Stimulated activated naive CD4-positive, alpha-beta T cell treated with Interleukin-2 at 50 U/mL for 16 hours (primary cell): ENCODE measurements at places on chromosomes 1 and 21.

DNA sequence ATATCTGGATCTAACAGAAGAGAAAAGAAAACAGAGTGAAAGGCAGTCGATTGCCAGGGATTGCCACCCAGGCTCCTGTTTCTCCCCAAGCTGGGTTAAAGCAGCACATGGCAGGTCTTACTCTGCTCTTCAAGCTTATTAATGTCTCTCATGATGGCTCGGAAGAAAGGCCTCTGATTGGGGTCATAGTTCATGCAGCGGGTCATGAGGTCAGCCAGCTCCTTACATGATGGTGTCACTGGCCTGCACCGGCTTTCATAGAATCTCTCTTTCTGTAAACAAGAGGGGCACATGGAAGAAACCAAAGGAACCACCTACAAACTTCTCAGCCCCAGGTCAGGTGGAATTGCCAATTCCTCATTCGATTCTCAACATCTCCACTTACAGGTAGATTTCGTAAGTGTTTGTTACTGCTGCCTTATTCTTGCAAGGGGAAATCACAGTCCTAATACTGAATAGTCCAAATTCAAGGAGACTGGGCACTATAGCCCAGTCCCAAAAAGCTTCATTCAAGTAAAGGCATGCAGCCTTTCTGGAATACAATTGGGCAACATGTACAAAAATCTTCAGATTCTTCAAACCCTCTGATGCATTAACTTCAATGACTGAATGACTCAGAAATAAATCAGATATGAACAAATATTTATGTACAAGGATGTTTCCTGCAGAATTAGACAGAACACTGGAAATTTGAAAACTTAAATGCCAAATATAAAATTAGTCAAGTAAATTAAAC lies 96.6 kb downstream of the RAVER2 start:
- DNase-seq, result no peak

DNA sequence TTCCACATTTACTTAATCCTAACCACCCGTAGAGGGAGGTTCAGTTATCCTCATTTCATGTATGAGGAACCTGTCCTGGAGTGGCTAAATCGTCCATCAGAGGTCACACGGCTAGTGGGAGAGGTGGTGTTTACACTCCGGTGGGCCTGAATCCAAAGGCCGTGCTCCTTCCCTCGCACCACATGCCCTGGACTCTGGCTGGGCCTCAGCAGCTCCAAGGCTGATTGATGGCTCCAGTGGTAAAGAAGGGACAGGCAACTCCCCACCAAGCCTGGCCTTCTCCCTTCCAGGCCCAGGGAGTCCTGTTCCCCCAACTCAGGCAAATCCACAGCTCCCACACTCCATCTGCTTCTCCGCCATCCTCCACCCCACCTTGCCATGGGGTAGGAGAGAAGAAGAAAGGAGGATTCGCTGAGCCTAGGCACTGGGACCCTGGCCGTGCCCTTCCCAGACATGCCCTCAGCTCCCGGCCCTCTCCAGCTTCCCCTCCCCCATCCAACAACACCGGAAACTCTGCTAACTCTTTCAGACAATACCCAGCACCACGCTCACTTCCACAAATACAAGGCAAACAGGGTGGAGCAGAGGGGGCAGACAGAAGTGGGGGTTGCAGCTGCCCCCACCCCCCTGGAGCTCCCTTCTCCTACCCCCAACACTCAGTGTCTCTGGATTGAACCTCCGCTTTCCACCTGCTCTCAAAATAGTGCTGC lies 10.9 kb downstream of the ARHGEF2 start:
- no peak for DNase-seq

DNA sequence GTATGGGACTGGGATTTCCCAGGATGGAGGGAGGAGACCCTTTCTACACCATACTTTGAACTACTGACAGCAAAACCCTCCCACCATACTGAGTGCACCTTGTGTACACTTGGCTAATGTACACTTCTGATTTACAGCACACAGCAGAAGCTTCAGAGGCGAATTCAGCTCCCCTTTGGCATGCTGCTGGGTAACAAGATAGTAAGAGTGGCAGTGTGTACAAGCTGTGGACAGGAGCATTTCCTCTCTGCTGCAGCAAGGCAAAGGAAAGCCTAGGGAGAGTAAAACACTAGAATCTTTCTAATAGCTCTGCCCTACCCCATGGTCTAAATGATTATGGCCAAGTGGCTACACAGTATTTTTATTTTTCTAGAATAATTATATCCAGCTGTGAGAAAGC lies 83.9 kb upstream of the ARTN start:
- DNase-seq, result no peak

GRCh38 chr1:52952112-52952511 lies 25.0 kb downstream of the SCP2 start:
- no peak for DNase-seq

DNA sequence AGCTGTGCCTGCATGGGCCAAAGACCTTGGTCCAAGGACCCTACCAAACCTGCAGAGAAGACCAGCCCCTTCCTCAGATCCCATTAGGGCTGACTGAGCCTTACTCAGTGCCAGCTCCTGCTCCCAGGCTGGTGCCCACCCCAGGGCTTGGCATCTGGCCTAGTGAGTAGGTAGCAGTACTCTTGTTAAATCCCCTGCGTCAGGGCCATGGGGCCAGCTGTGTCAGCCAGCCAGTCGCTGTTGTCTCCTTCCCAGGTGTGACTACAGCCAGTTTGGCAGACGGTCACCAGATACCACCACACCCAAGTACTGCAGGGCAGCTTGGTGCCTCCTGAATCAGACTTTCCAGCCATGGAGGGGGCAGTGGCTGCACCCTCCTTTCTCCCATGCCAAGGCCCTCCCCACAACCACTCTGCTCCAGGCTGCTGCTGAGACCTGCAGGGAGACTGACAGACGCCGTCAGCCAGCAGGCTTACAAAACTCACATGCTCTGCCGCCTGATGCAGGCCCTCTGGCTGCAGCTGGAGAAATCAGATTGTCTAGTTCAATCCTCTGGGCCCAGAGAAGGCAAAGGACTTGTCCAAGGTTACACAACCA lies 3.0 kb downstream of the TENT5B start:
- DNase-seq, result no peak

GRCh38 chr1:192108161-192108560 lies 50.1 kb upstream of the RGS18 start:
- no peak for DNase-seq

DNA sequence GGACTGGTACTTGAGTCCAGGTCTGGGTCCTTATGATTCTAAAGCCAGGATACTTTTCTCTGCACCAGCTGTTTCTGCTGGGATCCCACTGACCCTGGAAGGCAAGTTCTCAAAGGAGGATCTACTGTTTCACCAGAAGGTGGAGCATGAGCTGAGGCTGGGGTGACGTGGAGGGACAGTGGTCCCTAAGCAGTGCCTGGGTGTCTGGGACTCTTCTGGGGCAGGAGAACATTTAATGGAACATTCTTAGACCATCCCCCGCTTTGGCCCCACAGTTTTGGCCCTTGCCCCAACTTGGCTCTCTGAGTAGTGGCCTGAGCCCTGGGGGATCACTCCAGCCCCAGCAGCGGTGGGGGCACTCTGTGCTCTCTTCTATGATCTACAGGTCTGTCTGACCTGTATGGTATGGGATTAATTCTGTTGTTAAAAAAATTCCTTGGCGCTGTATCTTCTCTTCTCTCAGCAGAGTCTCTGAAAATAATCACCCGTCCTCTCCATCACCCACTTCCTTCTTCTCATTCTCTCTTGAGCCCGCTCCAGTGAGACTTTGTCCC lies 60.3 kb upstream of the CSF3R start:
- DNase-seq, result no peak
